ENCODE measurements at places on chromosomes 2 and 18.

GRCh38 chr18:6478121-6478520 is 63.4 kb upstream of the L3MBTL4 start:
- no peak for DNase-seq

- DNase-seq: no peak
Measured at GRCh38 chr18:53056064-53056463, 716.1 kb downstream of the DCC start.

DNA sequence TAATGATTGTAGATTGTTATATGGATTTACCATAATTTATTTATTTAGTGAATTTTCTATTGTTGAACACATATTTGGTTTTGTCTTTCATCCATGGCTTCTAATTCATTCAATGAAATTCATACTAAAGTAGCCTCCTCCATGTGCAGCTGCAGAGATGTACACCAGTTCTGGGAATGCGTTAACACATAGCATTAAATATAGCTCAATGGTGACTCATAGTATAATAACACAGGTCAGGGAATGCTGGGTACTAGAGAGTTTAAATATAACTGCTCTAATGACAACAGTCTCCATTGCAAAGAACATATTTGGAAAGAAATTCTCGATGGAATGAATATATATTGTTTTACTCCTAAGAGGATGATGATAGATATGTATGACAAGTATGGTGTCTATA is 1190.2 kb upstream of the NRXN1 start:
- DNase-seq: no peak

DNA sequence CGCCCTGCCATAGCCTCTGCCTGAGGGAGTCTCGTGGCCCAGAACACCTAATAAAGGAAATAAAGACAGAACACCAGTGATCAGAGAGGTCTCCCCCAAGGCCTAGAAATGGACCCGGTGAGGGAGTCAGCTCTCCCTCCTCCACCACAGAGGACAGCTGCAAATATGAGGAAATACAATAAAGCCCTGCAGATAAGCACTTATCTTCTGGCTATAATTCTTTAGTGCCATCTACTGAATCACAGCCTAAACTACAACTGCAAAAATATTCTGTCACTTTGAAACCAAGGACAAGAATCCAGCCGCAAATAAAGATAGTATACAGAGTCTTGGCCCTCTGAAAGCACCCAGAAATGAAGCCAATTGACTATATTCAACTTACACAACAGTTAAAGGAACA is 42.4 kb upstream of the TACR1 start:
- no peak for DNase-seq

GRCh38 chr18:35634323-35634722 is 52.8 kb downstream of the GALNT1 start:
- no peak for DNase-seq

- no peak for DNase-seq
Measured at GRCh38 chr2:28348921-28349320, 43.7 kb upstream of the FOSL2 start.

DNA sequence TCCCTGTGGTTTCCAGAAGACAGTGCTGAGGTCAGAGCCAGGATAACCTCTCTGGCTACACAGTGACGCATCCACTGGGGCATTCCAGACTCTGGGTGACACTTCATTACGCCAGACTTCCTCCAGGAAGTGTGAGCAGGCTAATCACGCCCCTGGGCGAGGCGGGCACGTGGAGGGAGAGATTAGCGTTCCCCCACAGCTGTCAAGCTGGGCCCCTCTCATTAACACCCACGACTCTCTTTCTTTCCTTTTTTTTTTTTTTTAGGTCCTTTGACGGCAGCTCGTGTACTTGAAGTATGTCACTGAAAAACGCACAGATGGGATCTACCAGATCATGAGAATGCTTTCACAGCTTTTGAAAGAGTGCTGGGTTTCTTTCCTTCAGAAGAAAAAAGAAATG is 274.6 kb downstream of the AFF3 start:
- no peak for DNase-seq

- no peak for DNase-seq
Measured at GRCh38 chr18:78244779-78245178, 734.8 kb upstream of the SALL3 start.

- no peak for DNase-seq
Measured at GRCh38 chr18:50719471-50720324, 100.1 kb downstream of the MRO start.

GRCh38 chr2:232418466-232419244 is 12.0 kb downstream of the ALPG start:
- DNase-seq: no peak

DNA sequence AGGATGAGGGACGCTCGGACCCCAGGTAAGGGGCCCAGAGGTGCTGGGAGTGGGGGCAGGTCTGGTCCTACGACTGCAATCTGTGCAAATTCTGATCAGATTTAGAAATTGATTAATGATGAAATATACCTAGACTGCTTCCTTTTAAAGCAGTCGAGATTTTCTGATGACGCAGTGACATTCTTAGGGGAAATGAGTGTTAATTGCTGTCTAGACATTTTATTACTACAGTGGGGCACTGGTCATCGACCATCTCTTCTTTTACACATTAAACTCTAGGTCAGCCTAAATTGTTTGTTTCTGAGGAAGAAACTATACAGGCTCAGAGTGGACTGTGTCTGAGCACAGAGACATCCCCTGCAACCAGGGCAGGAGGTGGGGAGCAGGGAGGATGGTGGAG is 154.4 kb upstream of the SALL3 start:
- DNase-seq: no peak

GRCh38 chr2:120430501-120430830 is 84.5 kb downstream of the INHBB start:
- DNase-seq: no peak

GRCh38 chr2:238822955-238823354 is 24.9 kb upstream of the TWIST2 start:
- no peak for DNase-seq

DNA sequence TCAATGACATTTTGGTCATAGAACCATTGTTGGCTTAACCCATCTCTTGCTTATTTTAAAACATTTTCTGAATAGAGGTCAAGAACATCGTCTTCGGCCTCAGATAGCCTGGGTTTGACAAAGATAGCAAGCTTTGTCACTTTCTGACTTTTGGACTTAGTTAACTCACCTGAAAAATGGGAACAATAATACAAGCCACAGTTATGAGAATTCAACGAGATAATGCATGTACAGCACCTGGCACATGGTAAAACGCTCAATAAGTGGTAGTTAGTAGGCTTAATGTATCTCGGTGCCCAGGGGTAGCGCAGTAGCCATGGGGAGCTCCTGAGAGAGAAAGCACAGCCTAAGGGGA is 446 bp upstream of the COPS7B start:
- DNase-seq: no peak

GRCh38 chr18:8605974-8606373 is 3.3 kb upstream of the RAB12 start:
- DNase-seq: no peak

All from stimulated activated CD8-positive, alpha-beta memory T cell treated with anti-CD3 and anti-CD28 coated beads, Interleukin-4, amount 100 ng/mL, for 1 hour (primary cell).